GM12892 (cell line): ENCODE measurements at places on chromosomes 16 and 17.

- DNase-seq: no peak
Observed at GRCh38 chr17:78562734-78563133, 14.5 kb downstream of the DNAH17 start.

DNA sequence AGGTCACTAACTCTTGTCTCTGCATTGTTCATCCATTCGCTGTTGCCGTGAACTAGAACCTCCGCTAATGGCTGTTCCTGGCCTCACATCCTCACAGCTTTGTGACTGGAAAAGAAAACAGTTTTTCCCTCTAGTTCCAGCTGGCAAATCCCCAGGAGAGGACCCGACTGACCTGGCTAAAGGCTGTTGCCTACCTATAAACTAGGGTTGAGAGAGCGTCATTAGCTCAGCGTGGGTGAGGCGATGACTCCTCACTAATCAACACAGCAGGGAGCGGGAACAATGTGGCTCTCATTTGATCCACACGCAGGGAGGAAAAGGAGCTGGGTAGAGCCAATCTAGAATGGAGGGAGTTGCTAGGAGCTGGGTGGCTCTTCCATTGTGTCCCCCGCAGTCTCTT is 282.1 kb upstream of the IRX5 start:
- DNase-seq: no peak

- no peak for DNase-seq
Observed at GRCh38 chr16:65808790-65809189, 557.7 kb upstream of the CDH5 start.

DNA sequence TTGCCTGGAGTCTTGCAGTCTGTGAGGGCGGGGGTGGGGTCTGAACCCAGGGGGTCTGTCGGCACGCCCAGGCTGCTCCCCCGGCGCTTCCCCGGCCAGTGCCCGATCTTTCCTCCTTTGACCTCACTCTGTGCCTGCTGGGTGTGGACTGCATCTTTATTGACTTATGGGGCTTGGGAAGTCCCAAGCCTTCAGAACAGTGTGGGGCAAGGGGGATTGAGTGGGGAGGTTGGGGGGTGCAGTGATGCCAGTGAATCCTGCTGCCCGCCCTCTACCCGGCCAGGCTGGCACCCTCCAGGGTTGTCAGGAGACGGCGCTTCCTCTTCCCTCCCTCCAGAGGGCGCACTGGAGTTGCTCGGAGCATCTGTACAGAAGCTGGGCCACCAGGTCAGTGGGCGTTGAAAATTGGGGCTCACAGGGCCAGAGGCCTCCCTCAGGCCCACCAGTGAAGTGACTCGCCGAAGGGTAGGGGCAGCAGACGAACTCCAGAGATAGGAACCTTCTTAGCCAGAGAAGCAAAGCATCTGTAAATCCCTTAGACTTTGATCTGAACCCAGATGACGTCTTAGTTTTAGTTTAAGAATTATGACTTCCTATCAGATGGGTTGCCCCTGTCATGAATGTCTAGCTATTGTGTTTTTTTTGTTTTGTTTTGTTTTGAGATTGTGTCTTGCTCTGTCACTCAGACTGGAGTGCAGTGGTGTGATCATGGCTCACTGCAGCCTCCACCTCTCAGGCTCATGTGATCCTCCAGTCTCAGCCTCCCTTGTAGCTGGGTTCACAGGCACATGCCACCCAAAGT is 184.8 kb upstream of the CIBAR2 start:
- peak; percentile 59 for DNase-seq

DNA sequence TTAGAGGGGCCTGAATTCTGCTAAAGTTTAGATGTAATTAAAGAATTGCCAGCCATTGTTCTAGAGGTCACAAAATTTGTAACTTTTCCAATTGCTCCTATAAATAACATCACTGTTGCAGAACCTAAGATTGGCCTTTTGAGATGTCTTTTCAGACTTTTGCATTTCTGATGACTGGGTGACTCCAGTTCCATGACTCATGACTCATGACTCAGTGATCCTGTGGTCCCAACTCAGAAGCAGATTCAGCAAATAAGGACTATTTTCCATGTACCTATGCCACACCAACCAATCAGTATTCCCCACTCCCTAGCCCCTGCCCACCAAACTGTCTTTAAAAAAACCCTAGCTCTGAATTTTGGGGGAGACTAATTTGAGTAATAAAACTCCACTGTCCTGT is 740.9 kb downstream of the CDH8 start:
- DNase-seq: no peak

GRCh38 chr16:87855852-87856715 is 13.2 kb downstream of the SLC7A5 start:
- peak; percentile 61 for DNase-seq

GRCh38 chr16:1108299-1109252 is 12.5 kb upstream of the C1QTNF8 start:
- no peak for DNase-seq

DNA sequence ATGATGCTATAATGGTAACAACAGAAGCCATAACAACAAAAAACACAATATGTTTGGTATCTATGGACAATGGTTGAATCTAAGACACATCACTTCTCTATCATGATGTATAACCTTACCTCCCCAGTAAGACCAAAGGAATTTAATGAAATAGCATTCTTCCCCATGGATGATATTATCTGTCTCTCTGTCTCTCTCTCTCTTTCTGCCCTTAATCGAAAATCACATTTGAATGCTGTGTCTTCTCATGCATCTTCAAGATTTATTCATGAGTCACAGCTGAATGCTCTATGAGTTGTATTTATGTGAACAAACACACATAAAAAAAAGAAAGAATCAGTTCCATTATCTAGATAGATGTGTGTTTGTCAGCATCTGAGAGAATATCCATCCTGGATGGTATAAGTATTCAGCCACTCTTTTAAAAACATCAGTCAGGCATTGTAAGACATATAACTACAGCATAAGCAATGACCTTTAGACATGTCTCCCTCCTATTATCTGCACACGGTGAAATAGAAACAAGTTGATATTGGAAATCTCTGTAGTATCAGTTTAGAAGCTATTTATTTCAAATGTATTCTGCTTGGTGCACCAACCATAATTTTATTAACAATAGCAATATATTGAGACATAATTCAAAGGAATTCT is 433.3 kb downstream of the TOX3 start:
- no peak for DNase-seq

- no peak for DNase-seq
Observed at GRCh38 chr17:12510535-12510934, 155.2 kb upstream of the MYOCD start.

GRCh38 chr17:57201481-57201880 is 54.8 kb upstream of the MSI2 start:
- DNase-seq: no peak

- DNase-seq: no peak
Observed at GRCh38 chr17:65115839-65116238, 21.3 kb upstream of the RGS9 start.

DNA sequence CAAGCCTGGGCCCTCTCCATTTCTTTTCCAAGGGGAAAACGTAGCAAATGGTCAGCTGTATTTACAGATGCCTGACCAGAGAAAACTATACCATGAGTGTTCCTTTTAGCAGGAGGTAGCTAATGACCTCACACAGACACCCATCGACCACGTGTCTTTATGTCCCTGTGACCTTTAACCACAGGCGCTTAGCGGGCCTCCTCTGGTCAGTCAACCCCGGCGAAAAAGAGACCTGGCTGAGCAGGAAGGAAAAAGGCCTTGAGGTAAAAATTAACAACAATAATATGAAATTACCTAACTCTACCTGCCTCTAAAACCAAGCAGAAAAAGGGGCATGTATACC is 9.1 kb downstream of the NUDT16L1 start:
- no peak for DNase-seq

DNA sequence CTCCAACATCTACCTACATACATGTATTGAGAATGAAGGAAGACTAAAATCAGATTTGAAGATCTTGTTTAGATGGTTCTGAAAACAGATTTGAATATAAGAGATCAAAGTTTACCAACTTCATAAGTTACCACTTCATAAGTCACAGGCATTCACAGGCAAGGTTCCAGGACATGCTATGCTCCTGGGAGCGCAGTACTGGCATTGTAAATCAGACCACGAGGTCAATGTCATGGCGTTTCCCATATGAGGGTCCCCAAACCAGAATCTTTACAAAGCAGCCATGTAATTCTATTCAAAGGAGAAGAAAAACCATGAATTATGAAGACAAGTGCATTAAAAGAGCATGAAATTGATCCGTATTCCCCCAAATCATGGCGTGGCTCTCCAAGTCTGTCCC is 3.0 kb downstream of the CDH11 start:
- no peak for DNase-seq

DNA sequence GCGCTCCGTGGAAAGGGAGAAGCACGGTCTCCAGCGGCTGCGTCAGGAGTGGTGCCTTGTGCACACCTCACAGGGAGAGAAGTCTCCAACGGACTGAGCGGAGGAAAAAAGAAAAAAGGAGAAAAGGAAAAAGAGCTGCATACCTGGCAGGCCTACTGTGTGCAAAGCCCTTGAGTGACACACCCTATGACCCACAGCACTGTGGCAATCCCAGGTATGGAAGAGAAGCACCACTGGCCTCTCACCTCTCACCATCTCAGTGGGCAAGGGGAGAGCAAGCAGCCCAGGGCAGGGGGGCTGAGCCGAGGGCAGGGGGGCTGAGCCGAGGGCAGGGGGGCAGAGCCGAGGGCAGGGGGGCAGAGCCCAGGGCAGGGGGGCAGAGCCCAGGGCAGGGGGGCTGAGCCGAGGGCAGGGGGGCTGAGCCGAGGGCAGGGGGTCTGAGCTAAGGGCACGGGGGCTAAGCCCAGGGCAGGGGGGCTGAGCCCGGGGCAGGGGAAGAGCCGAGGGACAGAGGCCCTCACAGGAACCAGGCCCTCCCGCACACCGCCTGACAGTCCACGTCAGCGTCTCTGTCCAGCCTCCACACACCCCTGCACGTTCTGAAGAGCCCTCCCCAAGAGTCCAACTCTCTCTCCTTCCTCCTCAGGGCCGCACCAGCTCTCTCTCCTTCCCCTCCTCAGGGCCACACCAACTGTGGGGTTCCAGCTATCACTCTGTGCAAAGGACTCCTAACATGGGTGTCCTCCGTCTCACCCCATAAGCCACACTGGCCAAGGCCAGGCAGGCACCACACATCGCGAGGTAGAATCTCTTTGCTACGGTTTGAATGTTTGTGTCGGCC is 105.8 kb downstream of the ZNF778 start:
- no peak for DNase-seq

GRCh38 chr16:51035110-51035498 is 116.0 kb downstream of the SALL1 start:
- no peak for DNase-seq

DNA sequence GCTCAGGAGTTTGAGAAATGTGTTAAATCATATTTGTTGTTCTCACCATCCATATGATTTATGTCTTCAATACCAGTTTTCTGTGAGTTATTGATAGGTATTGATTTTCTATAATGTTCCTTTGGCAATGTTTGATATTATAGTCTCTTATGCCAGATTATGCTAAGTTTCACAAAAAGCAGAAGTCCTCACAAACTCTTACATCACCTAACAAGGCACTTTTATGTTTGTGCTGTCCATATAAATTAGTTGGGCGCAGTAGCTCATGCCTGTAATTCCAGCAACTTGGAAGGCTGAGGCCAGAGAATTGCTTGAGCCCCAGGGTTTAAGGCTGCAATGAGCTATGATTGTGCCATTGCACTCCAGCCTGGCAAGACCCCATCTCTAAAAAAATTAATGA is 12.6 kb upstream of the UQCRC2 start:
- DNase-seq: no peak

- no peak for DNase-seq
Observed at GRCh38 chr17:77304051-77304745, 163.4 kb downstream of the SEC14L1 start.
